ENCODE measurements at places on chromosomes 6 and 20.
A peak's percentile ranks its signal among the peaks of the same experiment; 100 is the strongest.

DNA sequence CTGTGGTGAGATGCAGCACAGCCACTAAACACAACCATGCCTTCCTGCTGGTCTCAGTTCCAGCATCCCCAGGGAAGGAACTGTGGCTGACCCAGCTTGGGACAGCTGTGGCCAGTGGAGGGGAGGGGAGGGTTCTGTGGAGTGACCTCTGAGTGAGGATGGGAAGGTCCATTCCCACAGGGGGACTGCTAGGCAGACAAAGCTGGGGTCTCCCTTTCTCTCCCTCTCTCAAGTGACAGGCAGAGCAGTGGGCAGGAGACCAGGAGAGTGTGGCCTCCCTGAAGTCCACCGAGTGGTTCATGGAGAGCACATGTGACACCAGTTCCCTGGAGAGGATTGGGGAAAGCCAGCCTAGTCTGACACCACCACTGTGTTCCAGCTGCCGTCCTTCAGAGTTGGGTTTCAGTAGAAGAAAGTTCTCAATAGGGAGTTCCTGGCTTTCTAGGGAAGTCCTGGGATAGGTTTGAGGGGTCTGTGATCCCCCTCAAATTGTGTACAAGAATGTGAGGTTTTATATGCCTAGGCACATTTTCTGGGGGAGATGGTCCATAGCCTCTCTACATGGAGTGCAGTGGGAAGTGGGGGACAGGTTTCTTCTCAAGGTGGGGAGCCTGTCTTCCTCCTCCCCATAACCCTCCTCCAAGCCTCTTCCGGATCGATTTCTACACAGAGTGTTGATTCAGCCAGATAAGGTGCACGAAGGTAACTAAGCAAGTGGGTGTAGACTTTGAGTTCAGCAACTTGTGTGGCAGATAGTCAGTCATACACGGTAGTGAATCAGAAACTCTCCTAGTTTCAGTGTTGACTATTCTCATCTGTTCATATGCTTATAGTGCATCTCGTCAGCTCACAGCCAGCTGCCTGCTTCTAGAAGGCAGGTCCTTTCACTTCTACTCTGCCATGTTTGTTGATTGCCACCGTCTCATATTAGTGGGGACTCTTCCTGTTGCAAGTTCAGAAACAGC, 18.9 kb downstream of the MANBAL start:
- DNase-seq, result no peak

- no peak for DNase-seq
These were observed at the start of gene SLC17A9 for GRCh38 chr20:62952373-62952967. TSS of gene SLC17A9 (plus strand) at chr20:62952709. CDS start at chr20:62952831, 122 bp downstream.

DNA sequence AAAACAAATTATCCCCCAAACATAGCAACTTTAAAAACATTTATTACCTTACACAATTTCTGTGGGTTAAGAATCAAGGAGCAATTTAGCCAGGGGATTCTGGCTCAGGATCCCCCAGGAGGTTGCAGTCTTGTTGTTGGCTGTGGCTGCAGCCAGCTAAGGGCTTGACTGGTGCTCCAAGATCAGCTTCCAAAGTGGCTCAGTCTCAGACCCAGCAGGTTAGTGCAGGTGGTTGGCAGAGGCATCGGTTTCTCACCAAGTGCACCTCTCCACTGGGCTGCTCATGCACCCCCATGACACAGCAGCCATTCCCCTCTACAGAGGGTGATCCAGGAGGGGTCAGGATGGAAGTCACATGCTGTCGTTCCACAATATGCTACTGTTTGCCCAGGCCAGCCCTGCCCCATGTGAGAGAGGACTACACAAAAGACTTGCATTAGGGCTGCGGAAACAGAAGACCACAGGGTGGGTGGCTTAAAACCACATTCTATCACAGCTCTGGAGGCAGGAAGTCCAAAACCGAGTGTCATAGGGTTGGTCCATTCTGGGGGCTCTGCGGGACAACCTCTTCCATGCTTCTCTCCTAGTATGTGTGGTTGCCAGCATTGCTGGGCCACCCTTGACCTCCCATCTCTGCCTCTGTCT, 125.8 kb downstream of the C6orf118 start:
- DNase-seq, result no peak

DNA sequence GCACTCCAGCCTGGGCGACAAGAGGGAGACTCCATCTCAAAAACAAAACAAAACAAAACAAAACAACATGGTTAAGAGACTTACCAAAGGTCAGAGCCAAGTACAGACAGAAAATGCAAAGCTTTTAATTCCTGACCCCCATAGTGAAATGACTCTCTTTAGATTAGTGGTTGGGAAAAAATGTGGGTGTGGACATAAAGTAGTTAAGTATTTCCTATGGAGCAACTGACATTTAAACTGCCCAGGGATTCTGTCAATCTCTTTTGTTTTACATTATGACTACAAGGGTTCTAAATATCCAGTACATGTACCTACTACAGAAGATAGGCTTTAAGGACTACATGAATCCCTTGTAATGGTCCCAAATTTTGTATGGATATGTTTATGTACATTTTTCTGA, 75.1 kb downstream of the IRAK1BP1 start:
- peak; percentile 3 for DNase-seq

GRCh38 chr6:75302280-75302679, 17.7 kb upstream of the TMEM30A start:
- DNase-seq, result no peak

GRCh38 chr6:18306977-18307376, 42.6 kb upstream of the DEK start:
- DNase-seq, result no peak

GRCh38 chr20:60327971-60328660, 369.9 kb downstream of the CDH26 start:
- no peak for DNase-seq

DNA sequence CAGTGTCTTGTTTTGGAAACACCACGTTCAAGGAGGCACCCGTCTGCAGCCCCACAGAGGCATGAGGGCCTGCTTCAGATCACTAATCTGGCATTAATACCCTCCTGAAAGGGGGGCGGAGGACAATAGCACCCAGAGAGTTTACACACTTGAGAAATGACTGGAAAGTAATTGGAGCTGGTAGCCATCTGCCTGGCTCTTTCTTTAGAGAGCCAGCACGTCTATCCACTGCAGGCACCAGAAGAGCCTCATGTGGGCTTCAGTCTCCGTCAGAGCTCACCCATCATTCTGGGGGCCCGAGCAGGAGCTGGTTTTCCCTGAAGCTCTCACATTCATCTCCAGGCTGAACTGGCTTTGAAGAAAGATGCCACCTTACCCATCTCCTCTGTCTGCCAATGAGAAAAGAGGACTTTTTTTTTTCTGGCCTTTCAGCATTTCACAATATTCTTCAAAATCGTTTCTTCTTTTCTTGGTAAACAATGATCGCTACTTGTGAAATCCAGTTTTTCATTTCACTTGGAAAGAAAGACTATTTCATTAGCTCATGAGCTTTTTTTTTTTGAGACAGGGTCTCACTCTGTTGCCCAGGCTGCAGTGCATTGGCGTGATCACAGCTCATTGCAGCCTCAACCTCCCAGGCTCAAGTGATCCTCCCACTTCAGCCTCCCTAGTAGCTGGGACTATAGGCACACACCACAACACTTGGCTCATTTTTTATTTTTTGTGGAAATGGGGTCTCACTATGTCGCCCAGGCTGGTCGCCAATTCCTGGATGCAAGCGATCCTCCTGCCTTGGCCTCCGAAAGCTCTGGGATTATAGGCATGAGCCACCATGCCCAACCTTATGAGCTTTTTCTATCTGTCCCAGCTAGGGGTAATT, 124.7 kb upstream of the ZNF217 start:
- DNase-seq, result no peak

GRCh38 chr6:36241728-36242127, 28.1 kb upstream of the PNPLA1 start:
- no peak for DNase-seq

DNA sequence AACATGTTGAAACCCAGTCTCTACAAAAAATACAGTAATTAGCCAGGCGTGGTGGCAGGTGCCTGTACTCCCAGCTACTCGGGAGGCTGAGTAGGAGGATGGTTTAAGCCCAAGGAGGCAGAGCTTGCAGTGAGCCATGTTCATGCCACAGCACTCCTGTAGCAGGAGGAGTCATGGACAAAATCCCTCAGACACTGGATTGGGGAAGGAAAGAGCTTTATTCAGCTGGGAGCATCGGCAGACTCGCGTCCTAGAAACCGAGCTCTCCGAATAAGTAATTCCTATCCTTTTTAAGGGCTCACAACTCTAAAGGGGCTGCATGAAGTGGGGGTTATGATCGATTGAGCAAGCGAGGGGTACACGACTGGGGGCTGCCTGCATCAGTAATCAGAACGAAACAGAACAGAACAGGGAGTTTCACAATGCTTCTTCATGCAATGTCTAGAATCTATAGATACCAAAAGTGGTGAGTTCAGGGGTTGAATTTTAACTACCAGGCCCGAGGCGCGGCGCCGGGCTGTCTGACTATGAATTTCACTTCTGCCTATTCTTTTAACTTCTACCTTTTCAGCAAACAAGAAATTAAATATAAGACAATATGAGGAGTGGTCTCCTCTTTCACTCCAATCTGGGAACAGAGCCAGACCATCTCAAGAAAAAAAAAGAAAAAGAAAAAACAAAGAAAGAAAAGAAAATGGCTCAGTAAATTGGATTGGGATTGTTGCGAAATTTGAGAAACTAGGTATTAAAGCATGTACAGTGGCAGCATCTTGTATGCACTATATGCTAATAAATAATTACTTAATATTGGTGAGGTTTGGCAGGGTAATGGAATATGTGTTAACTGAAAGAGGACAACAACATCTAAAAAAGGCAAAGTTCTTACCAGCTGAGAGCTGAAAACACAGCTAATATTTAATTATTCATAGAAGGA, 23.6 kb downstream of the HMGN4 start:
- DNase-seq, result no peak

GRCh38 chr6:99425647-99426450, 741 bp upstream of the PNISR start:
- DNase-seq, result peak; percentile 90

DNA sequence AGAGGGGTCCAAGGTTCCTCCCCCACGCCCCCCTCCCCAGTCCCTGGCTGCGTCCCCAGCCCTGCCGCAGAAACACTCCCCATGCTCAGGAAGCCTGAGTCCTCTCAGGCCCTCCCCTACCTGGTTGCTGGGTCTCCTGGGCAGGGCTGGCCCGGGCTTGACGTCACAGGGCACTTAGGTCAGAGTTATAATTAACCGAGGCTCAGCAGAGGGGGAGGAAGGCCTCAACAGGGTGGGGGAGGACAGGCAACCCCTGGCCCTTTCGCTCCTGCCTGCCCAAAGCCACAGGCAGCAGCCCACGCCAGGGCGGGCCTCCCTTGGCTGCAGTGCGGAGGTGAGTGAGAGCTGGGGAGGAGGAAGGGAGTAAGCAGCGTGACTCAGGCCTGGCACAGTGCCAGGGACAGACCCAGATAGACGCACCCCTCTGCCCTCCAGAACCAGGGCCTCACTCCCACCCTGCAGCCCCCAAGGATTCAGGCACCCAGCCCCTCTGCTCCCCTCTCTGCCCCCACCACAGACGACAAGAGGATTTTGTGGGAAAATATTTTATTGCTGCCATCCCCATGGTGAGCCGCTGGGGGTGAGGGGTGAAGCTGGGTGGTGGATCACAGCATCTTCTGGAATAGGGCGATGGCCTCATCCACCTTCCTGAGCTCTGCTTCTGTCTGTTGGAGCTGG, at the start of gene VWA7:
Gene VWA7 (minus strand): TSS at position 340 of the 678 bp plus-strand sequence. CDS start 549 bp downstream, outside the sequence.
- DNase-seq, result peak; percentile 54

DNA sequence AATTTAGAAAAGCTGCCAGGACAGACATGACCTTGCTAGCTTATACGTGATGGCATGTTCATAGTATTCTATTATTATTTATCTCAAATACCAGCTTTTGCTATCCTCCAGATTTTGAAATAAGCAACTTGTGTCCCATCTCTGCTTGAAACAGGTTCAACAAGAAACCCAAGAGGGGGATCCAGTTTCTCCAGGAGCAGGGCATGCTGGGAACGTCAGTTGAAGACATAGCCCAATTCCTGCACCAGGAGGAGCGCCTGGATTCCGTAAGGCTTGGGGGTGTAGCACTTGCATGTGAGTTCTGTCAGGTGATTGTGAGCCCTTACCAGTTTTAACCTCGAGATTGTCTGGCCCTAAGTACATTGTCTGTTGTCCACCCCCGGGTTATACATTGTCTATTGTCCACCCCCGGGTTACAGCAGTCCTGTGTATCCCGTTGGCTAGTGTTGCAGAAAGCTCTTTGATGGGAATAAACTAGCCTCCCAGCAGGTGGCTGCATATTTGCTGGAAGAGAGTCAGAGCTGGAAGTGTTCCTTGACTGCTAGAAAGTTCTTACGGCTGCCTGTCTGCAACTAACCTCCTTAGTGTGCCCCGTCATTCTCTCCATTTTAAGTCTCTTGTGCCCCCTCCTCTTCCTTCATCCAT, 61.4 kb upstream of the CSE1L start:
- no peak for DNase-seq

DNA sequence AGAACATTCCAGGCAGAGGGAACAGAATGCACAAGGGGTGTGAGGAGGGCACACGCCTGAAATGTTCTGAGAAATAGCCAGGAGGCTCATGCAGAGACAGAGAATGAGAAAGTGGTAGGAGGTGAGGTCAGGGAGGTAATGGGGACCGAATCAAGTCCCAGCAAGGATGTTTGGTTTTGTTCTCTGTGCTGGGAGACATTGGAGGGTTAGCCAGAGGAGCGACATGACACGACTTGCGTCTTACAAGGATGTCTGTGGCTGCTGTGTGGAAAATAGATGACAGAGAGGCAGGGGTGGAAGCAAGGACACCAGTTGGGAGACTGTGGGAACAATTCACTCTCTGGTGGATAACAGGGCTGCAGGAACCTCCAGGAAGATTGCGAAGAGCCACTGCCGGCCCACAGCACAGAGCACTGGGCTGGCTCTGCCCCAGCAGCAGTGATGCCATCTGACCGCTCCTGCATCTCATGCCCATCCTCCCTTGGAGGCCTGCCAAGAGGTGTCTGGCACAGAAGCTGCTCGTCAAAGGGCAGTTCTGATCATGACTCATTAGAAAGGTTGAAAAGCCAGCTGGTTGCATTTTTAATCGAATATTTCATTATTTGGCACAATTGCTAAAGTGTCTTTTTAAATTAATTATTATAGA, 57.7 kb upstream of the CD83 start:
- DNase-seq, result no peak

GRCh38 chr6:94487371-94487770, 1068.0 kb upstream of the EPHA7 start:
- DNase-seq, result no peak

- DNase-seq, result no peak
These were observed 74.7 kb downstream of the FAM217A start for GRCh38 chr6:4004249-4004648.

DNA sequence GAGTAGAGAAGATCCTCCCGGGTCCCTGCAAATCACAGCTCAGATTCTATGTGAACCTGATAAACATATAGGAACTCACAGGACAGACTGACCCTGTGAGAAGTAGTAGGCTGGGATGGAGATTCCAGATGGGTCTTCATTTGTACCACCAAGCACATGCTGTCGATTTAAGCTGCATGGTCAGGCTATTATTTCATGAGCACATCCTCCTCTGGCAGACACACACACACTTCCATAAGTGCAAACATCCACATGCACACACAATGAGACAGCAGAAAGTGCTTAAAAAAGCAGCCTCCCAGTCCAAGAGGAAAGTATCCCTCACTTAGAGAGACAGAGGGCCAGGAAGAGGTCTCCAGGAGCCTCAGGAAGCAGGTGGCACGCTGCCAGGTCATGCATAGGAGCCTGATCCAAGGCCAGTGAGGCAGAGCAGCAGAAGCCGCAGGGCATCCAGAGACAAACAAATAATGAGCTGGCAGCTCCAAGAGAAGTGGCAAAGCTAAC, 131.8 kb downstream of the UNC5CL start:
- no peak for DNase-seq

- DNase-seq, result no peak
These were observed 96.2 kb upstream of the BTN3A2 start for GRCh38 chr6:26268659-26269402.

- DNase-seq, result no peak
These were observed 12.0 kb downstream of the ZCCHC3 start for GRCh38 chr20:309306-309840.

All from SW 1271 (cell line).